ENCODE measurements at places on chromosomes 11 and 22.

GRCh38 chr22:49951000-49951677, 9.4 kb upstream of the PIM3 start:
- no peak for DNase-seq

- DNase-seq = no peak
These were observed 10.5 kb downstream of the MIF start for GRCh38 chr22:23904573-23905254.

- DNase-seq = no peak
These were observed 179.9 kb upstream of the C11orf87 start for GRCh38 chr11:109241988-109242536.

DNA sequence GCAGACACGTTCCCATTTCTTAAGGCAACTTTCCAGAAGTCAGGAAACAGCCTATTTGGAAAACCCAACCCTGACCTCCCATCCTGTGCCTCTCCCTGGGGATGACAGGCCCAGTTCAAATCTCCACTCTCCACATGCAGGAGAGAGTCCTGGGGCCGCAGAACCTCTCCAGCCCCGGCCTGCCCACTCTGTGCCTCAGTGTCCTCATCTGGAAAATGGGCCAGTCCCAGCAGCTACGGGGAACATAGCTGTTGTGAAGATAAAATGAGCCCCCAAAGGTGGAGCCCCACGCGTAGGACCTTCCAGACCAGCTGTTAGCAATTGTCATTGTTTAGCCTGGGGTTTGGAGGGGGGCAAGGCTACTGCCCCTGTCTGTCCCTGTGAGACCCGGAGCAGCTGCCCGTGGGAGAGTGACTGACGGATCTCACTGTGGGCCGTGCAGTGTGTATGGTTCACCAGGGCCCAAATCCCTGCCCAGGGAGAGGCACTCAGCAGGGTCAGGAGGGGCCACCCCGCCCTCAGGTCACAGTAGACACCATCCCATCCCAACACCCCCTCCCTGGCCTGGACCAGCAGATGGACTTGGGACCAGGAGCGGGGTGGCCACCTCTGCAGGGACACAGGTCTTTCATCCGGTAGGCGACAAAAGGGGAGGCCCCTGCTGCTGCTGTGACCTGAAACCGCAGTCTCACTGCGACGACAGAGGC, 145.9 kb downstream of the CTTN start:
- DNase-seq = no peak

- DNase-seq = no peak
These were observed 182.3 kb downstream of the BLID start for GRCh38 chr11:121933694-121934093.

GRCh38 chr22:17818180-17818579, 43.9 kb upstream of the BID start:
- DNase-seq = no peak

DNA sequence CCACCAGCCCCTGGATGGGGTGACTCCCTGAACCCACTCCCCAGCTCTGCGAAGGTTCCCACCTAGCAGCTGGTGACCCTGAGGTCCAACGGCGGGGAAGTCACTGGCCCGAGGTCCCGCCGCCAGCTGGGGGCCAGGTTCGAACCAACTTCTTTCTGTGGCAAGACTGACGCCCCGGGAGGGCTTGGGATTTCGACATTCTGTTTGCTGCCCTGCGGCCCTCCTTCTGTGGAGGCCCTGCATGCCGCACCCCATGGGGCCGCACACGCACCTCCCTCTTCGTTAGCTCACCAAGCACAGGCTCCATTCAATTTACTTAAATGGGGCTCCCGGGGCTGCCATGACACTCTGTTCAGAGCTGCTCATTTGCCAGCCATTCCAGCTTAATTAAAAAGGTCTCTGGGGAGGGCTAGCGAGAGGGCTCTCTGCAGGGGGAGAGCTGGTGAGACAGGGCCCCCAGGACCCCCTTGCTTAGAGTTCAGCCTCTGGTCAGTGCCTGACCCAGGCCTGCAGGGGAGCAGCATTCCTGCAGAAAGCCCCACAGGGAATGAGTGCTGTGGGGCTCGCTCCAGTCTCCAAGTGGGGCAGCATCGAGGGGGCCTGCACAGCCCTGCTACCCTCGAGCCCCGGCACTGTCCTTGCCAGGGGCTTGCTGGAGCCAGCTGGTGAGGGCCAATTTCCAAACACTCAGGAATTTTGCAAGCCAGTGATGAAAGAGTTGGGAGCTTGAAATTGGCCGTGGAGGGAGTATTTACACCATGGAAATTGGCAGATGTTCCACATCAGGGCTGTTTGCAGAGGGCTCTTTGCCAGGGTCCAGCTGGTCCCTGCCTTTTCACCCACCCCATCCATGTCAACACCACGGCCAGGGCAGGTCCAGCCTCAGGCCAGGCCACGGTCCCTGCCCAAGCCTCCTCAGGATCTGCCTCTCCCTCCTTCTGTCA, 80.8 kb downstream of the CACNA1I start:
- no peak for DNase-seq

DNA sequence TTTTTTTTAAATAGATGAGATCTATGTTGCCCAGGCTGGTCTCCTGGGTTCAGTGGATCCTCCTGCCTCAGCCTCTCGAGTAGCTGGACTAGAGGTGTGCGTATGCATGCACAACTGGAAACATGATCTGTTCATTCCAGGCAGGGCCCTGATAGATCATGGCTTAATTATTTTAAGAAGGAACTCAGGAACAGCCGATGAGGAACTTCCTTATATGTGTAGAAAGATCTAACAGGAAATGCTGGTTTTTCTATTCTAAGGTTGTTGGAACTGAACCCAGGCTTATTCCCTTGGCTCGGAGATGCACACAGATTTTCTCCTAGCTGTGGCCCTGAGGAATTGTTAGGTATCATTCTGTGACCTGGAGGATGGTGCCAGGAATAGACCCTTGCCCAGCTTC, 32.4 kb downstream of the SPECC1L start:
- DNase-seq = no peak

- DNase-seq = no peak
These were observed 86.2 kb downstream of the RPL27A start for GRCh38 chr11:8768625-8769333.

DNA sequence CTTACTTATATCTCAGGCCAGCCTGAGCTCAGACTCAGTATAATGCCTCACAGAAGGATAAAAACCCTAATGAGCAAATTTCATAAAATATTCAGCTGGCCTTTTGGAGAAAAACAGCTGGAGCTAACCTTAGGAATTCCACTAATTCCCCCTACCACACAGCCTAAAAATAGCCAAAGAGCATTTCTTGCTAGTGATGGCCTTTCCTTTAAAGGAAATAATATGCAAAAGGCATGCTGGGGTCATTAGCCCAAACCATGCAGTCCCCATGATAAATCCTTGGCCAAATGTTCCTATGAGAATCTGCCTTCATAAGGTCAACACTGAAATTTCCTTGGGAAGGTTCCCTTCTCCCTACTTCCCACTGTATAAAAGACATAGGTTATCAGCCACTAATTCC, 38.2 kb downstream of the SYTL2 start:
- no peak for DNase-seq

- no peak for DNase-seq
These were observed 1.7 kb downstream of the RASD2 start for GRCh38 chr22:35542157-35542938.

DNA sequence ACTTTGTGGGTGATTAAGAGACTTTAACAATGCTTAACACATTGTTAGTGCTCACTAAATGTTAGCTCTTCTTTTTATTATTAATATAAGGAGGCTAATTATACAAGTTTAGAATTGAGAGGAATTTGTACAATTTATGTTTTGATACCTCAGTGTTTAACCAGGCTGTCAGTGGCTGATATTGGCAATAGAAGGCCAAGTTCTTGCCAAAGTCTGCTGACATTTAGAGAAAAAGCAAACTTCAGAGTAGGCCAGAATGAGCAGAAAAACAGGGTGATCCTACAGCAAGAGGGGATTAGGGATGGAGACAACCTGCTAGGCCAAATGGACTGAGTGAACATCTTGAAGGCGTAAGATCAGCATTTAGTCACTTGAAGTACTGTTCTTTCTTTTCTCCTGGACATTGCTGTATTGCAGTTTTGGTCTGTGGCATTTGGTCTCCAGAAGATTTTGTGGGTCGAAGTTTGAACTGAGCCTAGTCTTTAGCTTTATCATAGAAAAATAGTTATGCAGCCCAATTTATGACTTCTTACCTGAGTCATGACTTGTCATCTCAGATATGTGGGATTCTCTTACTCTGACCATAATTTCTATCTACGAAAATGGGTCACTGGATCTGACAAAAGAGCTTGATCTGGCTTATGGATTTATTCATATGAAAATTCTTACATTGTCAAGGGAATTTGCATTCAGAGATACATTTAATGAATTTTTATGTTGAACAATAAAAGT, 9.0 kb downstream of the TRIM44 start:
- no peak for DNase-seq

DNA sequence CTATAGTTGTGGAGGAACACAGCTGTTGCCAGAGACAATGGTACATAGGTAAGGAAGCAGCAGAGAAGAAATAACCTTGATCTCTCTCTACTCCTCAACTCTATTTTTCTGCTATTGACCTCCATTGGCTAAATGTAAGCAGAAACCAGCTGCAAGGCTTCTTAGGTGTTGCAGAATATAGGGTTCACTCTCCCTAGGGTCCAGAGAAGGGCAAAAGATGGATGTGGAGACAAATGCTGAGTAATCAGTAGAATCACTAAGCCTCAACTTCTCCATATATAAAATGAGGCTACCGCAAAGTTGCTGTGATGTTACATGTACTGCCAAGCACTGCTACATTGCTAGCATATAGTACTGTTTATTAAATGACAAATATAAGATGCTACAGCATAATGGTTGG, 120.6 kb downstream of the PDE3B start:
- no peak for DNase-seq

DNA sequence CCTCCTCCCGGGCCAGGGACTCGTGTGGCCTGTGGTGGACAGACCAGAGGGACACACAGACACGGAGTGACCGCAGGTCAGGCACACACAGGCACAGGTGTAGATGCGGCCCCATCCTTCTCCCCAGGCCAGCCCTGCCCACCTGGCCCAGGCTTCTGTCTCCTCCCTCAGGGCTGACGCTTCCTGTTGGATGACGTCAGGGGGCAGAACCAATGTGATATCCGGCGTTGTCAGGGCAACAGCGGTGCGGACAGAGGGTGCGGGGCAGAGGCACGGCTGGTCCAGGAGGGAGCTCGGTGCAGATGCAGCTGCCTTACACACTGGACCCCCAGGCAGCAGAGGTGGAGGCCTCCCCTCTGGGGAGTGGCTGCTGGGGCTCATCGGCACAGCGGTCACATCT, 2.9 kb upstream of the TUBGCP6 start:
- no peak for DNase-seq

- DNase-seq = no peak
These were observed 943 bp downstream of the DUSP8 start for GRCh38 chr11:1570896-1571759.

DNA sequence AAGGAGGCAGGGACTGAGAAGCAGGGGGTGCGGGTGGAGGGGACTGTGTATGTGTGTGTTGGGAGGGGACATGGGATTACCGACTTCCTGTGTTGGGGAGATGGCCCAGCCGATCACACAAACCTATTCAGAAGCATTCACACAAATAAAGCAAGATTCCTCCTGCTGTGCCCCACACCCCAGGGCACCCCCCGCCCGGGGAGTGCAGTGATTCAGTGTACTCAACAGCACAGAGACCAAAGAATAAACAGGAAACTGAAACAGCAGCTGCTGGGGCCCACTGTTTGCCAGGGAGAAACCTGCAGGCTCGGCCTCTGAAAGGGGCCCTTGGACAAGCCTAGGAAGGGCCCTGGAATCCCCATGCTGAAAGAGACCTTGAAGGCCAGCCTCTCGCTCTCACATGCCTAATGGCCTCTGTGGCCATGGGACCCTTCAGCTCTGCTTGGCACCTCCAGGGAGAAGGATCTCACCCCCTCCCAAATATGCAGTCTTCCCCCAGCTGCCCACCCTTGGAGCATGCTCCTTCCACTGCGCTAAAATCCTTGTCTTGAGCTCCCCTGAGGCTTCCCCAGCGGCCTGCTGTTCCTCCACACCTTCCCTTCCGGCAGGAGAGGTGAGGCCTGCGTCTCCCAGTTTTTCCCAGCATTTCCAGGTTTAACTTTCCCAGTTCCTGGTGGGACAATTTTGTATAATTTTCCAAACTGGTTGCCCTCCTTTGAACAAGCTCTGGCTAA, 72.9 kb downstream of the CSNK2A3 start:
- DNase-seq = no peak

- no peak for DNase-seq
These were observed 14.5 kb downstream of the PAX6 start for GRCh38 chr11:31796499-31797189.

DNA sequence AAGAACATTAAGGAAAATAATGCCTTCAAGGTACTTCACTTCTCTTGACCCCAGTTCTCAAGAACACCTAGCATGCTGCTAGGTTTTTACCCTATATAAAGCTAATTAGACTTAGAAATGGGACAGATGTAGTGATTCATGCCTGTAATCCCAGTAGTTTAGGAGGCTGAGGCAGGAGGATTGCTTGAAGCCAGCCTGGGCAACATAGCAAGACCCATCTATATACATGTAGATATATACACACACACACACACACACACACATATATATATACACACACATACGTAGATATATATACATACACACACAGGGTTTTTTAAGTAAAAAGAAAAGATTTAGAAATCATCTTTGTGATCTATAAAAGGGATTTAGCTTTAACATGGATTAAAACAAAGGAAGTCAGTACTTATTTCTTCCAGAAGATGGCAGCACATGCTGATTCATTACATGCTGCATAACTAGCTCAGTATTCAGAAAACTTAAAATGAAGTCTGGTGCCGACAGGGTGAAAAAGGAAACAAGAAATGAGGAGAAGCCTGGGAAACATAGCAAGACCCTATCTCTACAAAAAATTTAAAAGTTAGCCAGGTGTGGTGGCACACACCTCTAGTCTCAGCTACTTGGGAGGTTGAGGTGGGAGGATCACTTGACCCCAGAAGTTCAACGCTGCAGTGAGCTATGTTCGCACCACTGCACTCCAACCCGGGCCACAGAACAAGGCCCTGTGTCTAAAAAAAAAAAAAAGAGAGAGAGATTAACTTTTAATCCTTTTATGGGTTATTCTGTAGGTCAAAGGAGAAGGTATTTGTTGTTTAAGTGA, 28.5 kb upstream of the RBX1 start:
- no peak for DNase-seq

DNA sequence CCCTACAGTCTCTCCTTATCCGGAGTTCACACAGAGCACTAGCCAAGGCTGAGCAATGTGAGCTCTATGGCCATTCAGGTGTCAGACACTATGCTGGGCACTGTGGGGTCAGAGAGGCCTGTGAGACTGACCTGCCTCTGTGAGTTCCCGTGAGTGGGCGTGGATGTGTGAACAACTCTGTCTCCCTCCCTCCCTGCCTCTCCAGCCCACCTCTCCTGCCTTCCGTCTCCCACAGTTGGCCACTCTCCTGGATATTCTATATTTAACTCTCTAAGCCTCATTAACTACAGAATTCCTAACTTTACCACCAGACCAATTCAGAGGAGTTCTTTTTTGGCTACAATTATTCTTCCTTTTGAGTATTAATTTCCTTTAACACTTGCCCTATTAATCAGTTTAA, 191.6 kb upstream of the NCAM1 start:
- no peak for DNase-seq
